Activated CD4-positive, alpha-beta T cell treated with anti-CD3 and anti-CD28 coated beads, Interleukin-2, amount 50 U/mL, for 48 hours (primary cell): ENCODE measurements at places on chromosomes 1 and 21.

DNA sequence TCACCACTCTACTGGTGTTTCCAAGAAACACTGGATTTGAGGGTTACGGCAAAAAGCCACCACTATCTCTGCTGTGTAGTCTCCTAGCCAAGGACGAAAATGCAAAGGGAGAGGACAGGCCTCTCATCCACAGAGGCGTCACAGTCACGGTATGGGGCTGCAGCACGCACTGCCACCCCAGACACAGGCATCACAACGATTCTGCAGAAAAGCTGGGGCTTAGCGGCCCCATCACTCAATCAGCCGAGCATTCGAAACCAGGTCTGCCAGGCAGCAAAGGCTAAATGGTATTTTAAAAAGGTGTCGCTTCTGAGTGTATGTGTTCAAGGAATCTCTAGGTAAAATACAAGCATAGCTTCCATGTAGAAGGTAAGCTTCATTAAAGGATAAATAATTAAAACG lies 1.4 kb downstream of the RIPK4 start:
- DNase-seq: no peak

DNA sequence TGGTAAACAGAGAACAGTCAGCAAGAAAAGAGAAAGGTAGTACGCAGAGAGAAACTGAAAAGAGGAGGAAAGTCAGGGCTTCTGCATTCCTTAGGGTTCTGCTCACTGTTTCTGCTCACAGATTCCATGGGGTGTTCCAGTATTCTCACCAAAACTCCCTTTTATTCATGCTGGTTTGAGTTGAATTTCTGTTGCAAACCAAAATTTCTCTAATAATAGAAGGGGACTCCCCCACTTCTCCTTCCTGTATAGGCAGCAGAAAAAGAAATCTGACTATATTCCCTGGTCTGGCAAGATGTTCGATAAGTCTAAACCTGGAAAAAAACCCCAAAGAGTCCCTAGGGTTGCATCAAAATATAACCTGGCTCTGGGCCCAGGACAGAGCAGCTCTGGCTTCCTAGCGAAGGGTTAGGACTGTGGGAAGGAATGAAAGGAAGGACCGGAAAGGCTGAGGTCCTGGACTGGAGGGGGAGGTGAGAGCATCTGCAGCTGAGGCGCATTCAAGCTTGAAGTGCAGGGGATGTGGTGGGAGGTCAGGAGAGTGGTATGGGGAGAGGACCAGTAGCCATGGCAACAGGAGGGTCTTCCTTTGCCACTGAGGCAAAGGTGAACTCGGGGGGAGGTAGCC lies 18.8 kb upstream of the RGS16 start:
- DNase-seq: no peak

DNA sequence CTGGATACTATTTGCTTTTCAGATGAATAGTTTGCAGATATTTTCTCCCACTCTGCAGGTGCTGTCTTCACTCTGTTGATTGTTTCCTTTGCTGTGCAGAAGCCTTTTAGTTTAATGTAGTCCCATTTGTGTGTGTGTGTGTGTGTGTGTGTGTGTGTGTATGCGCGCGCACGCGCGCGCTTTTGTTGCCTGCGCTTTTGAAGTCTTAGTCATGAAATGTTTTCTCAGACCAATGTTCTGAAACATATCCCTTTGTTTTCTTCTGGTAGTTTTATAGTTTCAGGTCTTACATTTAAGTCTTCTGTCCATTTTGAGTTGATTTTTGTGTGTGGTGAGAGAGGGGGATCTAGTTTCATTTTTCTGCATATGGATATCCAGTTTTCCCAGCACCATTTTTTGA lies 63.5 kb downstream of the XPR1 start:
- DNase-seq: no peak

- DNase-seq: peak; percentile 77
These were observed 98.0 kb upstream of the DUSP10 start for GRCh38 chr1:221839782-221840395.

- no peak for DNase-seq
These were observed 42.5 kb downstream of the PTPRF start for GRCh38 chr1:43573066-43573800.

GRCh38 chr1:223245983-223246382 lies 102.9 kb upstream of the TLR5 start:
- DNase-seq: no peak

- DNase-seq: no peak
These were observed 182.9 kb downstream of the NPHP4 start for GRCh38 chr1:5809207-5809788.

DNA sequence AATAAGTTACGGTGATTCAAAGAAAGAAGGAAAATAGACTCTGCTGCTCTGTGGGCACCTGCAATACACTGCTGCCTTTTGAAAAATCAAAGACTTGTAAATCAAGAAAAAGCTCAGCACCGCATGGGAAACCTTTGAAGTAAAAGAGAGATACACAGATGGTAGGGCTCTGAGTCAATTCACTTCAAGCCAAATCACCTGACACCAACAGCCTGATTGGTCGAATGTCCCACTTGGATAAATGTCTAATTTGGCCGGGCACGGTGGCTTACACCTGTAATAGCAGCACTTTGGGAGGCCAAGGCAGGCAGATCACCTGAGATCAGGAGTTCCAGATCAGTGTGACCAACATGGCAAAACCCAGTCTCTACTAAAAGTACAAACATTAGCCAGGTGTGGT lies 19.2 kb upstream of the RCAN3 start:
- peak; percentile 49 for DNase-seq

DNA sequence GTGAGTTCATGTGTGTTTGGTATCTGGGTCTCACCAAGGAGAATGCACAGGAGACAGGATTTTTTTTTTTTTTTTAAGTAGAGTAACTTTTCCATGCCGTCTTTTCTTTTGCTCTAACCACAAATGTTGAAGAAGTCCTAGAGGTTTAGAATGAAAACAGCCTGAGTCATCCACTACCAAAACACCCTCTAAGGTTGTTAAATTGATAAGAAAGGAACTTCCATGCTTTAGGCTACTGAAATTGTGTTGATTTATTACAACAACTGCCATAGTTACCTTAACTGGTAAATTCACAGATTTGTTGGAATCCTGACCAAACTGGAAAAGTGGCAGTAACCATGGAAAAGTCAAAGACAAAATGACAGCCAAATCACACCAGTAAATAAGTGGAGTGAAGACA lies 375.6 kb downstream of the AMY1C start:
- no peak for DNase-seq

DNA sequence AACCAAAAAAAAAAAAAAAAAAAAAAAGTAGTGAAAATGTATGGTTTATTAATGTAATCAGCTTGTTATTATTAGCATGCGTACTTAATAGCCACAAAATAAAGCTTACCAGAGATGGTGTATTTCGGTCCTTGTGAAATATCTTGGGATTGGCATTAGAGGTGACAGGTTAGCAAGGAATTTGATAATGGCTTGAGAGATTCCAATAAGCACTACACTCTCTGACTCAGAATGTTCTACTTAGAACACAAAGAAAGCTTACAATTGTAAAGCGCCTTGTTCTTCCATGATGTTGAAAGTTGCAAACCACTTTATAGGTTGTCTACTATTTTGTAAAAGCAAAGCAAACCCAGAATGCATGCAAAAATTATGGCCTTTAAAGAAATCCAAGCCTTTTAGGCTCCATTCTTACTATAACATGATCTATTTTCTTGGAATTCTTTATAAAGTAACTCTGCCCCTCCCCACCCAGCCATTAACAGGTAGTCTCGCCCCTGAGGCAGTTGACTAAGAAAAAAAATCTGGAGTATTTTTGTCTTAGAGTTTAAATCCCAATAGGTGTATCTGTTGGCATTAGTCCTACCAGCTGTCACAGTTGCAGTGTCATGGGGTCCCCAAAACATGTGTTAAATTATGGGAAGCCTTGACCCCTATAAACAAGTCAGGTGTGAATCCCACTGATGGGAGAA lies 129.2 kb downstream of the DHRS3 start:
- no peak for DNase-seq
